LNCaP clone FGC (cell line): ENCODE measurements at places on chromosomes 7 and 10.

GRCh38 chr10:63929831-63930467, 408.7 kb downstream of the REEP3 start:
- DNase-seq = peak; percentile 66

GRCh38 chr7:6477318-6477660, 29.5 kb upstream of the DAGLB start:
- DNase-seq = no peak

DNA sequence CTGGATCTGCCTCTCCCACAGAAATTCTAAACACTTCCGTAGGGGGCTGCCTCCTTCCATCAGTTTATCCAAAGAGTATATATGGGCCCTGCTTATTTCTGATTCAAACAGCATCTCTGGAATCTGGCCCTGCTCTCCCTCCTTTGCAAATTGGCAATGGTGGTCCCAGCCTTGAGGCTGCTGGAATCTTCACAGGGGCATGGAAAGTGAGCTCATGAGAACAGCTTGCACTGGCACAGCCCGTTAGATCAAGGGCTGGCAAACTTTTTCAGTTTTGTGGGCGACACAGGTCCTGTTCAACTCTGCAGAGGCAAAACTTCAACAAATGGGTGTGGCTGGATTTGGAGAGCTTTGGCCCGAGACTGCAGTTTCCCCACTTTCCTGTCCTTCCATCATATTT, 526.9 kb downstream of the KCNMA1 start:
- DNase-seq = no peak

DNA sequence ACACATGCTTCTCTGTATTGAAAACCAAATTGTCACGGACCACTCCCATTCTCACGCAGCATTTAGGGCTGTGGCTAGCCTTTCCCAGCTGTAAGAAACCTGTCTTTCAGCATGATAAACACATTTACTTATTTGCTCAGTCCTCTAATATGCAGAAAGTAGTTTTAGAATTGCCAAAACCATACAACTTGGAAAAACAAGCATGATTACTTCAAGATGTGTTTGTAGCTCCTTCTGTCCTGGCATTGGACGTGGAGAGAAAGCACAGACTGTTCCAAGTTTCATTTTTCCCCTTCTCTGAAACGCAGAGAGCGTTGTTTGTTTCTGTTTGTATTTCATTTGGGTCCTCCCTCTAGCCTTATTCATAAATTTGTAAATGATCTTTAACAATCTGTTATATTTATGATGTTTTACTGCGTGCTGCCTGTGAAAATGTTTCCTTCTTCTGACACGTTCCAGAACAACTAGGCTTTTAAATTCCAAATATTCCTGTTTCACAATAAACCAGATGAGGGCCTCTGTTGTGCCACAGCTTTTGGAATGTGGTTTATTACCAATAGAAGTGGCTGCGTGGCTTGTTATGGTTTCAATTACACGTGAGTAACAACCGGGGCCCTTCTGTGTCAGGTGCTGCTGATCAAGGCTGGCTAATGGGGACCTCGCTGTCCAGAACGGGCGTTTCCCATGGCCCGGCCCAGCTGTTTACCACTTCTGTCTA, 26.1 kb downstream of the MNX1 start:
- DNase-seq = no peak

GRCh38 chr10:124602646-124603365, 141.2 kb downstream of the LHPP start:
- no peak for DNase-seq

DNA sequence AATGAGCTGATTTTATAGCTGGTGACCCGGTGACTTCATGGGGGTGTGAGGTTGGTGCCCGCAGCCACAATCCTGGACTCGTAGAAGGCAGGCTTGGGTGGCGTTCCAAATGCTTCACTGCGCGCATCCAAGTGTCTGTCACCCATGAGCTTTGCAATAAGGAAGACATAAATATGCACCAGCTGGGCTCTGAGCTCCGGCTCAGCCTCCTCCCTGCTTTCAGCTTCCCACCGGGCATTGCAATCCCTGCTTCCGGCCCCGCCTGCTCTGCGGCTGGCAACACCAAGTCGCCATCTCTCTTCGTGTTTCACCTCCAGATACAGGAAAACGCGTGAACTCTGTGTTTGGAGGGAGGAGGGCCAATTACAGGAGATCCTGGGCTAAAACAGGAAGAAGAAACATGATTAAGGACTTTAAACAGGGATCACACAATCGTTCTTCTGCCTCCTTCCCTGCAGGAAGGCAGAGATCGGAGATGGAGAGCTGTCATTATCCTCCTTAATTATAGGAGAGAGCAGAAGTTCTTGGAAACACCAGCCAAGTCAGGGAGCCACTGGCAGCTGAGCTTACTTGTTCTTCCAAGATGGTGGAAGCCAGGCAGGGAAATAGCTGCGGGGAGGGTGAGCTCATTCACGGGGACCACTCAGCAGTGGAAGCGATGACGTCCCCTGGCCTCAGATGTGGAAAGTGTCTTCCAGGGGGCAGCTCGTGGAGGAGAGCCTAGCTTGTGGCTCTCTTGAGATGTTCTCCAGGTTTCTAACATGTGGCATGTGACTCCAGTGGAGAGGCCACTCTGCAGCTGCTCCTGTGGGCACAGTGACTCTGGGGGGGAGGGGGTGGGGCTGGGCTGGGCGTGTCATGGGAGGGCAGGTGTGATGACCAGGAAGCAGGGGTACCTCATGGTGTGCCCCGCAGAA, 134.9 kb downstream of the CAMK1D start:
- DNase-seq = no peak
